Stimulated activated CD8-positive, alpha-beta memory T cell treated with anti-CD3 and anti-CD28 coated beads, Interleukin-4, amount 100 ng/mL, for 1 hour (primary cell): ENCODE measurements at places on chromosomes 3 and 15.

- no peak for DNase-seq
Observed at GRCh38 chr15:83284559-83285283, at the start of gene BNC1. Gene BNC1 (minus strand): TSS chr15:83284664. CDS start chr15:83284628, 36 bp downstream.

- DNase-seq: no peak
Observed at GRCh38 chr3:195750797-195751520, 30.2 kb downstream of the MUC20 start.

DNA sequence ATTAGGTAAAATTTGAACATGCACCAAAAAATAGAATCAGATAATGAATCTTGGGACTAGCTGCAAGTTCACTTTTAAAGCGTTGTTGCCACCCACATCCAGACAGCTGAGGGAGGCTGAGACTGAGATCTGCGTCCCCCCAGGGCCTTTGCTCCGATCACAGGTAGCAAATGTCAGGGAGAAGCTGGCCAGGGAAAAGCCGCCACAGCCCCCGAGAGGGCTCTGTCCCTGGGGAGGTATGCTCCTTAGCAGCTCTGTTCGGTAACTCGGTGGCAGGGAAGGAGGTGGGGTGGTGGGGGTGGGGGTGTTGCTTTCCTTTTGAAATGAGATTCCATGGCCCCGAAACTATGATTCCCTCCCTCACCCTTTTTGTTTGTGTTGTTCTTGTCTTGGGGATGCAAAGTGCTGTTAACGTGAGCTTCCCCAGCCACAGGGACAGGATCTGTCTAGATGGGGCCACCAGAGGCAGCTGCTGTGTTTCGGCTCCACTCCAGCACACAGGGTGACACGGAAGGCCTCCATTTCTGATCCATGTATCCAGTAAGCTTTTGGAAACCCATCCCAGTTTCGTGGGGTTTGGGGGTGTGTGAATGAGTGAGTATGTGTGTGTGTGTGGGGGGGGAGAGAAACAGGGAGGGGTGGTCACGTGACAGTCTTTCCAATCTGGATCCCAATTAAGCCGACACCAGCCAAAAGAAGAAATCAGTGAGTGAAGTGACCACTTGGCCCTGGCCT, 1.1 kb upstream of the MINAR1 start:
- no peak for DNase-seq

GRCh38 chr3:176274161-176274560, 923.1 kb downstream of the TBL1XR1 start:
- DNase-seq: no peak

DNA sequence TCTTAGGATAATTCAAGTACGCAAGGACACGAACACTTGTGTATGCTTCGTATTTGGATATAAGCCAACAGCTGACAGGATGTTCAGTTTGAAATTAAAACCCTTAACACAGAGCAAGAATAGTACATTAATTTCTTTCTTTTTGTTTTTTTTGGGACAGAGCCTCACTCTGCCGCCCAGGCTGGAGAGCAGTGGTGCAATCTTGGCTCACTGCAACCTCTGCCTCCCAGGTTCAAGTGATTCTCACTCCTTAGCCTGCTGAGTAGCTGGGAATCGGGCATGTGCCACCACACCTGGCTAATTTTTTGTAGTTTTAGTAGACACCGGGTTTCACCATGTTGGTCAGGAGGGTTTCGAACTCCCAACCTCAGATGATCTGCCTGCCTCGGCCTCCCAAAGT, 32.4 kb downstream of the TOMM70 start:
- DNase-seq: no peak

DNA sequence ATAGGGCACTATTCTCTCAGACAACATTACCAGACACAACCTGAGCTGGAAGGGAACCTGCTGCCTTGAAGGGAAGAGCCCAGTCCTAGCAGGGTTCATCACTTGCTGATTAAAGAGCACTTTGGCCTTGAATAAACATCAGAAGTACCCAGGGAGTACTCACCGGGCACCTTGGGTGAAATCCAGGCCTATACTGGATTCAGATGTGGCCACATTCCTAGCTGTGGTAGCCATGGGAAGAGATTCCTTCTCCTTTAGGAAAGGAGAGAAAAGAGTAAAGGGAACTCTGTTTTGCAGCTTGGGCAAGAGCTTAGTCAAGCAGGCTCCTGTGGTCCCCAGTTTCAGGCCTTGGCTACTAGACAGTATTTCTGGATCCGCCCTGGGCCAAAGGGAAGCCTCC, 195.0 kb downstream of the SPATA16 start:
- no peak for DNase-seq

DNA sequence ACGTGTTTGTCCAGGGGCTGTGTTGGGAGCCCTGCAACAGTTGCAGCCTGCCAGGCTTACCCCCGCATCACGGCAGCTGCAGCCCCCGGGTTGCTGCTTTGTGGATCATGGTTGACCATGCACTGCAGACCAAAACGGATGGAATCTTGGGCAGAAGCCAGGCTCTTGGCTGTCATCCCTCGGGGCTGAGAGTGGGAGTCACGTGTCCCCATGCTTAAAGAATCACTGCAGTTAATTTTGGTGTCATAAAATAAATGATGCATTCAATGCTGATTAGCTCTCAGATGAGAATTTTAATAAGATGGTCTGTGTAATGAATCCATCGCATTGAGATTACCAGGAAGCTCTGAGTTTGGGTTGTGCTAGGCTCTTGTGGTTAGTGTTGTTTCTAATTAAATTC, 115.6 kb downstream of the CHDH start:
- DNase-seq: no peak

DNA sequence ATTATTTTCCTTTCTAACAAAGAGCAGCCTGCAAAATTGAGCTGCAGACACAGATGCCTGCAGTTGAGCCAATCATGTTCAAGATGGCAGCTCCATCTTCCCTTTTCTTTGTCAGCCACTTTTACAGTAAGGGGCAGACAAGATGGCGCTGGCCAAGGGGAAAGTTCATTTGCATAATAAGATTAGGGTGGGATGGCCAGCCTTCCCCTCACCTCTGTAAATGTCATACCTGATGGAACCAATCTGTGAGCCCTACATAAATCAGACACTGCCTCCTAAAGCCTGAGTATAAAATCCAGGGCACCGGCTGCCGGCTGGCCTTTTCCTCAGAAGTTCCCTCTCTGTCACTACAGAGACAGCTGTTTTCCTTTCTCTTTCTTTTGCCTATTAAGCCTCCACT, 15.8 kb downstream of the PATL2 start:
- DNase-seq: no peak

DNA sequence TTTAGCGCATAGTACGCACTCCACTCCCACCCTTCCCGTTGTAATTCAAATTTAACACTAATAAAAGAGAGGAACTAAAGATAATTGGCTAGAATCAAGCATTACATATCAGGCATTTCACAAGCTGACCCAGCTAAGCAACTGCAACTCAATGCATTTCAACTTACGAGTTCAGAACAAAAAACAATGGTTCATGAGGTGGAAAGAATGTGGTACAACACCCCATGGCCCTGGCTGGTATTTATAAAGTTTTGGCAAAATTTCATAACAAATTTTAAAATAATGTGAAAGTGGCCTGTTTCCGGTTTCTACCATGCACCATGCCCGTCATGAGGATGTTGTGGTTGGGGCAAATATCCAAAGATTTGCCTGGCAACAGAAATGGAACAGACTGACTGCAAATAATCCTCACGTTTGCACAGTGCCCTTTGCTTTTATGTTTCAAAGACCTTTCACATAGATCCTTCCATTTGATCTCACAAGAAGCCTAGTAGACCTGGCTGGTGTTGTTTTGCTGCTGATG, 455.3 kb upstream of the NR2F2 start:
- DNase-seq: no peak

DNA sequence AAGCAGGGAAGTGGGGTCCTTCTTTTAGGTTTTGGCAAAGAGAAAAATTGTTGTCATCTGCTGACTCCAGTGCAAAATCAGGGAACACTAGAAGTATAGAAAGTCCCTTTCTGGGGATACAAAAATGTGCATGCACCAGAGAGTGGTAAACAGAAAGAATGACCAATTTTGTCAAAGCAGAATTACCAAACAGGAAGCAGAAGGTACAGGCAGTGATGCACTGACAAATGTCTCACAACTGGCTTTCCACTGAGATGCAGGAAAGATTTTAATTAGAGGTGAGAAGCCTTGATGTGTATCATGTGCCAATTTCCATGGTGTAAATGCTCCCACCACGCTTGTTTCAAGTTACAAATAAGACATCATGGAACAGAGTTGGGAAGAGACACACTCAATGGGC, 66.0 kb downstream of the TRIM69 start:
- no peak for DNase-seq

DNA sequence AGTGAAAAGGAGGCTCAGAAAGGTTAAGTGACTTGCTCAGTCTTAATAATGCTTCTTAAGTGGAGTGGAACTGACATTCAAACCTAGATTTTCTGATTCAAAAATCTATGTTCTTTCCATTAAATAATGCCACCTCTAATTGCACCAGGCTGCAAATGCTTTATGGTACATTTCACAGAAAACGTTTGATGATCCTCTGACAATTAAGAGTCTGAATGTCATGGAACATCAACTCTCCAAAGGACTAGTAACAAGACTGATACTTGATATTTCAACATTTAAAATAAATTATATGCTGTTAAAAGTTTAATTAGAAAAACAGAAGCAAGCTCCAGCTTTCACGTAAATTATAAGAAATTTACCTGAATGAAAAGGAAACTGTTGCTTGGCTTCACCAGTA, 151.5 kb downstream of the TBL1XR1 start:
- no peak for DNase-seq

- no peak for DNase-seq
Observed at GRCh38 chr3:65948841-65949573, 89.7 kb downstream of the MAGI1 start.

DNA sequence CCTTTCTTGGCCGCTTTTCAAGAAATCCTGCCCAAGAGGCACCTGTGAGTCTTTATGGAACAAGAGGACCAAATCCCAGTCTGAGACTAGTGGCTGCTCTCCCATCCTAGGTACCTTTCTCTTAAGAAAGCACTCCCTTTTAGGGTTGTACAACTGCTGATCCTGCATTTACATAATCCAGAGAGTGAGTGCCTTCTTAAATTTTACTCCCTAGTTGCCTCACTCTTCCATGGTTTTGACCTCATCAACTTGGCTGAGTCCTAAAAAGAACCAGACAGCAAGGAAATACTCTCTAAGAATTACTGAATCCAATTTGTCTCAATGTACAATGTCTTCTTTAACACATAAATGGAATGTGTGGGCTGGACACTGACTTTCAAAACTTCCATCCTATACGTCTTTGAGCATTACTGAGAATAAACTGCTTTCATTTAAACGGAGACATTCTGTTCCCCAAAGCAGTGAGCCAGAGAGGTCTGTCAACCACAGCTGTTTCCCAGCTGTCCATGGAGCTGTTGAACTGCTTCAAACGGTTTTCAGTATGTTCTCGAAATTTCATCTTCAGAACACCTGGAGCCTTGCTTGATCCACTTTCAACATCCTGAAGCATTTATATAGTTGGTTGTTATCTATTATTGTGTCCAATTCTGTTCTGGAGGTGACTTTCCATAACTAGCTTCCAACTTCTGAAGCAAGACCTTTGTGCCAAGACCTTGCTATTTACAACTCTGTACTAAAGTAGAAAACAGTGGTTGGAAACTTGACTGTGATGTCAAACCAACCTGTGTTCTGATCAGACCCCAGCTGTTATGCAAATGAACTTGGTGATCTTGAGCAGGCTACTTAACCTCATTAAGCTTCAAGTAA, 179.1 kb downstream of the SLC9A9 start:
- no peak for DNase-seq

- no peak for DNase-seq
Observed at GRCh38 chr15:71893691-71894090, 83.3 kb downstream of the NR2E3 start.

GRCh38 chr3:127903611-127904375, 11.2 kb upstream of the KBTBD12 start:
- DNase-seq: no peak

DNA sequence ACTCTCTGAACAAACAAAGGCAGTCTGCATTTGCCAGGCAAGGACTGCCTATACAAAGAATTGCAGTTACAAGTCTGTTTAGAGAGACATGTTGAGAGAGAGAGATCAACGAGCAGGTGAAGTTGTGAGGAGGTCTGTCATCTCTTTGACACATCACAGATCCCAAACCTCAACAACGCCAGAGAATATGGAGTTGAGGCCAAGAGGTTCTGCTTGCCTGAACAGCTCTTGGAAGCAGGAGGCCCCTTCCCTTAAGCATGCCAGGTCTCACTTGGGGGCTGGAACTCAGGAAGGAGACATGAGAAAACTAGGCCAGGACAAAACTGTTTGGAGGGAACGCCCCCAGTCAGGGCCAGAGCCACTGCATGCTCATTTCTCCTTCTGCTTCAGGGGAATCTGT, 22.3 kb upstream of the MUSTN1 start:
- DNase-seq: no peak

DNA sequence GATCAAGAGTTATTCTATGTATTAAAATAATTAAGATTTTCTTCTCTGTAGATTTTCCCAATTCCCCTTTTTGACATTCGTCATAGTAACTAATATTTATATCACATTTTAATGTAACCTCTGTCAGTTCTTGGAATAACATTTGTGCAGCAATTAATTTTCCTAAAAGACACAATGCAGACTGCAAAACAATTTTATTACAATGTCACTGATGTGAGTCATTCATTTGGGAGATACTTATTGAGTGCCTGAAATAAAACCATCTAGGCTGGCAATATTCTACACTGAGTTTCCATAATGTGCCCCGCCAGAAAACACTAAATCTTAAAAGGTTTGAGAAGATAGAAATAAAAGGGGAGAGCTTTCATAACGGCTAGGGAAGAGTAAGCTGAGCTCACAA, 6.7 kb upstream of the USP13 start:
- no peak for DNase-seq

GRCh38 chr3:9233814-9234600, 15.4 kb downstream of the SRGAP3 start:
- DNase-seq: no peak

GRCh38 chr3:45321607-45322391, 66.6 kb upstream of the LARS2 start:
- no peak for DNase-seq

GRCh38 chr3:179410331-179410730, 40.9 kb downstream of the GNB4 start:
- no peak for DNase-seq

DNA sequence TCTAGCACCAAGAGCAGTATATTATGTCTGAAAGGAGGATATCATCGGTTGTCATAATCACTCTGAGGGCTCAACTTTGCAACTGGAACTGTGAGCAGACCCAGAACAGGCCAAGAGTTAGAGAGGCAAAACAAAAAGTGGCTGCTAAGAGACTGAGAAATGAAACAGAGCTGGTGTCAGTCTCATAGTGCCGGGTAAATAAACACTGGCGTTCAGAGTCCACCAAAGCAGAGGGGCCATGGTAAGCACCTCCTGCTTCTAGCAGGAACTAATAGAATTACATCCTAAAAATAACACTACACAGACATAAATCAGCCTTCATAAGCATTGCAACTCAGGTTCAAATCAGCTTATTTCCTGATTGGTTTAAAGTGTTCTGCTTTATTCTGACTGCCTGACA, 10.3 kb upstream of the IL12A start:
- DNase-seq: no peak

DNA sequence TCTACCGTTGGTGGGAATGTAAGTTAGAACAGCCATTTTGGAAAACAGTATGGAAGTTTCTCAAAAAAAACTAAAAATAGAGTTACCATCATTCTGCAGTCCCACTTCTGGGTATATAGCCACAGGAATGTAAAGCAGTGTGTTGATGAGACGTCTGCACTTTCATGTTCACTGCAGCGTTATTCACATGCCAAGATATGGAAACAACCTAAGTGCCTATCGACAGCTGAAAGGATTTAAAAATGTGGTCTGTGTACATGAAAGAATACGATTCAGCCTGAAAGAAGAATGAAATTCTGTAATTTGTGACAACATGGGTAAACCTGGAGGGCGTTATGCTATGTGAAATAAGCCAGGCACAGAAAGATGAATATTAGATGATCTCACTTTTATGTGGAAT, 157.7 kb downstream of the THSD4 start:
- no peak for DNase-seq
